ENCODE measurements at places on chromosomes 2 and 18.

GRCh38 chr2:41768310-41768709, 279.5 kb upstream of the PKDCC start:
- DNase-seq: no peak

GRCh38 chr18:23307567-23308295, 145.4 kb upstream of the RIOK3 start:
- peak; percentile 76 for DNase-seq

GRCh38 chr2:120773186-120773800, 37.6 kb downstream of the GLI2 start:
- DNase-seq: no peak

DNA sequence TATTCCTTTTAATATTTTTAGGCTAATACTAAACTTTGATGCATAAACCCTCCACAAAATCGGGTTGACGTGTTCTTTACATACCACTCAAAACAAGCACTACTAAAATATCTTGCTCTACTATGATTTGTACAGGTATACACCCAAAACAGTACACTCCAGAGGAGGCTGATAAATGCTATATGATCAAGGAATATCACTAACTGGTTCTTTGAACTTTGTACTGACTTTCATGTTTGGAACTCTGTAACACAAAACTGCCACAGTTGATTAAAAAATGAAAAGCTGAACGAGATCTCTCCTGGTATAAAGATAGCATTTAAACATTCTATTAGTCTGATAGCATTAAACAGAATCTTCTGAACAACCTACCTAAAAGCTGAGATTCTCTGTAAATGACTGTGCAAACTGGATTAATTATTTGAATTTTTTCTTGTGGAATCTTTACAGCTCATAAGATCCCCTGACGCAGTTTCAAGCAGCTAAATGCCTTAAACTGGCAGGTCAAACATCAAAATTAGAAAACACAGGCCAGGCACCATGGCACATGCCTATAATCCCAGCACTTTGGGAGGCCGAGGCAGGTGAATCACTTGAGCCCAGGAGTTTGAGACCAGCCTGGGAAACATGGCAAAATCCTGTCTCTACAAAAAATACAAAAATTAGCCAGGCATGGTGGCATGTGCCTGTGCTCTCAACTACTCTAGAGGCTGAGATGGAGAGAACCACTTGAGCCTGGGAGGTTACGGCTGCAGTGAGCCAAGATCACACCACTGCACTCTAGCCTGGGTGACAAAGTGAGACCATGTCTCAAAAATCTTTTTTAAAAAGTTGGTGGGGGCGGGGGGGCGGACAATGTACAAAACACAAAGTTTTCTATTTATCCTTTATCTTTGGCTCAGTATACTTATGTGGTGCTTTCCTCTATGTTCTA, 150.6 kb downstream of the EXOC6B start:
- DNase-seq: no peak

- DNase-seq: no peak
These were observed 20.3 kb downstream of the STRADB start for GRCh38 chr2:201471732-201472393.

GRCh38 chr2:9167718-9168657, 38.6 kb upstream of the ASAP2 start:
- no peak for DNase-seq

DNA sequence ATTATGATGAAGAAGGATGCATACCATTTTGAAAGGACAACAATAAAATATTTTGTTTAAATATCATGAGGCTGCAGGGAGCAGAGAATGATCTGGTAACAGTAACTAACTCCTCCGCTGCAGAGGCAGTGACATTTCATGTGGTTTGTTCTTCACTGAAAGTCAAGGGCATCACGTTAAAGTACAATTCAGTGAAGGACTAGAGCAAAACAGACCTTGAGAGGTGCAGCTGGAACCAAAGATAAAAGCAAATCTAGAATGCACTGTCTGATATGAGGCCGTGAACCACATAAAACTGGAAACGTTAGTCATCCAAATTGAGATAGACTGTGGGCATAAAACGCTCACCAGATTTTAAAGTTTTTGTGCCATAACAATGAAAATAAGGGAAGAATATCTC, 522.9 kb upstream of the TNP1 start:
- no peak for DNase-seq

DNA sequence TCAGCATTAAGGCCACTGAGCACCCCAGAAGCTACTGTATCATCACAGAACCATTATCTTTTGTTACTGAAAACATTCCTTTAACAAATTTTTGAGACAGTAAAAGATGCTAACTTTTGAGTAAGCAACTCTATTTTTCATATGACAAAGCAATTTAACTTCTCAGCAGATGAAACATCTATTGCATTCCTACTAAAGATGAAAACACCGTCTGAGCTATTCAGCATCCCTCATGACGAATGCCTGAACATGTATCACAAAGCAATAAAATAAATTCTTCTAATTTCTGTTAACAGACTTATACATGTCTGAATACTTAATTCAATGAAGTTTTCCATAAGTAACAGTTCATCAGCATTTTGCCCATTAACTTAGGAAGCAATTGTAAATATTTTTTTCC, 23.9 kb downstream of the CHN1 start:
- DNase-seq: no peak

GRCh38 chr2:7007846-7008741, 90.9 kb downstream of the RNF144A start:
- DNase-seq: no peak

Measured in activated CD4-positive, alpha-beta T cell treated with anti-CD3 and anti-CD28 coated beads, Interleukin-2, amount 50 U/mL, for 16 hours (primary cell).